Adrenal gland (tissue), 19 donors: ENCODE measurements at places on chromosomes 7 and 10. TPM values are rescaled to one million over a fixed set of nuclear protein-coding genes. Genes with fewer than 3 reads are reported as not detected.

GRK5 gene
- 66.3 TPM for total RNA-seq

EPHB6 gene
- total RNA-seq, result 1.4 TPM

GIMAP6 gene
- total RNA-seq, result 35.9 TPM

PRRT4 gene
- total RNA-seq, result 0.83 TPM

TMEM184A gene
- total RNA-seq, result 1.0 TPM

KEL gene
- not detected for total RNA-seq

CYP2C19 gene
- total RNA-seq, result not detected
